ENCODE measurements at places on chromosomes 1 and 21.

GRCh38 chr1:201958348-201958747, 3.0 kb downstream of the TIMM17A start:
- no peak for DNase-seq

GRCh38 chr1:193408782-193409293, 222.4 kb upstream of the B3GALT2 start:
- peak; percentile 94 for DNase-seq

DNA sequence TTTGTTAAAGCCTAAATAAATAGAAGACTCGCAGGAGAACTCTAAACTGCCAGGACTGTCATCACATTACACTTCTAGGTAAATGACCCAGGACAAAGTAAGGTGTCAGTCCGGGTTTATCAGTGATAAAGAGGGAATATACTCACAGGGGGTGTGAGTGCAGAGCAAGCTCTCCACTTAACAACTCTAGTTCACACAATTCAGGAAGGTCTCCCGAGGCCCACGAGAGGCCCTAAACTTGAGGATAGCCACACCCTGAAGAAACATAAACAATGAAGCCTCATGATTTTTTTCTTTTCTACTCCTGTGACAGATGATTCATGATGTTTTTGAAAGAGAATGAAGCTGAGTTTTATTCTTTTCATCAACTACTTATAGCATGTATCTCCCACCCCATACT, 65.6 kb upstream of the EXO1 start:
- peak; percentile 5 for DNase-seq

DNA sequence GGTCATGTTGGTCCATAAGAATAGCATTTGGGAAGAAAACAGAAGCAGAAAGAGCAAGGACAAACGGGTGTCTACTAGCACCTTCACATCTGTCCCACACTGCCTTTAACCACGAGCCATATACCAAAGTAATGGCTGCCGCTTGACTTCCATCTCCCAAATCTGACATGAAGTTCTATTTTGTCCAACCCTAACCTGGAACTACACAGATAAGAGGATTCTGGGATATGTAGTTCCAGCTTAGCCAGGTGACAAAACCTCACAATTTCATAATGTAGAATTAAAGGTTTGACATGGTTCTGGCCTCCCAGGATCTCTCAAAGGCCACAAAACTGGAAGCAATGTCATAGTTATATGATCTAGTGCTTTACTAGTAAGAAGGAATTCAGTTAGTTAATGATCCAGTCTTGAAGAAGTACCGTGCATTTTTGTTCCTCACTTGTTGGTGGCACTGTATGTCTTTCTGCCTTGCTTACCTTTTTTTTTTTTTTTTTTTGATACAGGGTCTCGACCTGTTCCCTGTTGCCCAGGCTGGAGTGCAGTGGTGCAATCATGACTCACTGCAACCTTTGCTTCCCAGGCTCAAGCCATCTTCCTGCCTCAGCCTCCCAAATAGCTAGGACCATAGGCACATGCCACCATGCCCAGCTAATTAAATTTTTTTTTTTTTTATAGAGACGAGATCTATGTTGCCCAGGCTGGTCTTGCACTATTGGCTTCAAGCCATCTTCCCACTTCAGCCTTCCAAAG, 17.5 kb downstream of the PTGFRN start:
- no peak for DNase-seq

- peak; percentile 31 for DNase-seq
These were observed 32.7 kb downstream of the XCL1 start for GRCh38 chr1:168608796-168609715.

DNA sequence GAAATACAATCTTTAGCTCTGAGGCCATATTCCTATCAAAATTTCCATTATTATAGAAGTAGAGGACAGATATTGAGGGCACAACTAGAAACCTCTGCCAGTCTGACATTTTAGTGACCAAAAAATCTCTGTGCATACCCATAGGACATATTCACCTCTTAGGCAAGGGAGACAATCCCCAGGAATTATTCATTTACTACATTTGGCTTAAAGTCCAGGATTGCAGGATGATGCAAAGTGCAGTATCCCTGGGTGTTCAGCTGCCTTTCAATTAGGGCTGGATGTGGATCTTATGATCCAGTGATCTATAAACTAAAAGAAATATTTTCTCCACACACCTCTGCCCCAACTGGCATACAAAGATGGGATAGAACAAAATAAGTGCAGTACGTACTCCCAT, 50.9 kb downstream of the PTGS2 start:
- no peak for DNase-seq

DNA sequence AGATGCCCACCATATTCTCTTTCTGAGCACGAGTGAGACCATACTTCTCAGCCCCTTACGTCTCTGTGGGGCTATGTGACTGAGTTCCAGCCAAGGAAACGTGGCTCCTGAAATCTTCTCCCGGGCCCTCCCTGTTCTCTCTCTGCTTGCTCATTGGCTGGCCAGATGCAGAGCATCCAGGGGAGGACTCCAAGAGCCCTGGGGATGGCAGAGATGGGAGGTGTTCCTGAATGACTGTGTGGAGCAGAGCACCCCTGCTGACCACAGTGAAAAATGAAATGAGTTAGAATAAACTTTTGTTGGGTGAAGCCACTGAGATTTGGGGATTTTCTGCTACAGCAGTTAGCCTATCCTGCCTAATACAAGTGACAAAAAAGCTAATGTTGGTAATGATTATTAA, 23.8 kb downstream of the KIAA0040 start:
- DNase-seq, result no peak

DNA sequence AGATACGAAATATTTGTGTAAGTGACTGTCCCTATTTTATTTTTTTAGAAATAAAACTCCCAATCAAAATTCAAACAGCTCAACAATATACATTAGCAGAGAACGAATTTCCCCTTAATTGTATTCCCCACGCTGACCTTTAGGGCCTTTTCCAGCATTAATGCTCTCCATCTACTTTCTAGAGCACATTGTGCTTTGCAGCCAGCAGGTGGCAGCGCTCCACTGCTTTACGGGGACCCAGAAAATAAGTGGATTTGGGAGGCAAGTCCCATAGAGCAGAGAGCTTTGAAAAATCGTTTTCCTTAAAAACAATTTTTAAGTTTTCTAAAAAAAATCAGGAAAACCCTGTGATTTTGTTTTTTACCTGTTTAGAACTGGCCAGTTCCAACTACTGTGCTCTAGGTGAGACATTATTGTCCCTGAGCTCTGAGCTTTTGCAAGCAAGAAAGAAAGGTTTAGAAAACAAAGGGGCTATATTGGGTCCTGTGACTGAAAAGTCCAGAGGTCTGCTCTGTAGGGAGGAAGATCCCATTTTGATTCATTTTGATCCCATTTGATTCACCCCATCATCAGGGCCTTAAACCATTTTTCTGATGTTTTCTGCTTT, 144.4 kb upstream of the ZNF644 start:
- DNase-seq, result peak; percentile 51

GRCh38 chr21:45266518-45267389, 20.9 kb downstream of the POFUT2 start:
- DNase-seq, result no peak

DNA sequence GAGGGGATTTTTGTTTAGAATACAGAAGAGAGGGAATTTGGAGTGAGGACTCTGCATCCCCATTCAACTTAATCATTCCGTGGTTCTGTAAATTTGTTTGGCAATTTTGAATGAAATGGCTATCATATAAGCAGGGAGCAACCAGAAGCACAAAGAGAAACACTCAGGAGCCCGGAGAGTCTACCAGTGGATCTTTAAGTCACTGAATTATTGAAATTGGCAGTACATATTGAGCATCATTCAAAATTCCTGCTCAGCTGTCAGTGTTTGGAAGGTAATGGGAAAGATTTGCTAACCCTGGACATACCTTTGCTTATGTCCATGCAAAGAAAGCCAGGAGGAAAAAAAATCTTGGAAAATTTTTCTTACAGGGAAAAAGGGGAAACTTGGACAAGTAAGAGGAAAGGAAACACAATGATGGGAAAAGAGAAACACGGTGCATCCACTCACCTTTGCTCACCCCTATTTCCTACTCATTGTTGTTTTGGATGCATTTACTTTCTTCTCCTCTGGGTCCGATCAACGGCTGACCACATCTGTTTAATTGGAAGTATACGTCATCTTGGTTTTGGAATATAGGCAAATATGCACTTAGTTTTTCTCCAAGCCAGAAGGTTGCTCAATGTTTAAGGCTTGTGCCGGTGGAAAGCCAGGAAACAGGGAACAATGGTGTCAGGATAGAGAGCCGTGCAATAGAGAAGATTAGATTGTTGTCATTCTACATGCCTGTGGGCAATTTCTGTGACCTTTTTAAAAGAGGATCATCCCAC, 243.0 kb upstream of the LYPLAL1 start:
- peak; percentile 80 for DNase-seq

- no peak for DNase-seq
These were observed 13.2 kb upstream of the UMODL1 start for GRCh38 chr21:42057851-42058437.

GRCh38 chr1:53949023-53949990, 3.2 kb downstream of the LRRC42 start:
- DNase-seq, result peak; percentile 49

DNA sequence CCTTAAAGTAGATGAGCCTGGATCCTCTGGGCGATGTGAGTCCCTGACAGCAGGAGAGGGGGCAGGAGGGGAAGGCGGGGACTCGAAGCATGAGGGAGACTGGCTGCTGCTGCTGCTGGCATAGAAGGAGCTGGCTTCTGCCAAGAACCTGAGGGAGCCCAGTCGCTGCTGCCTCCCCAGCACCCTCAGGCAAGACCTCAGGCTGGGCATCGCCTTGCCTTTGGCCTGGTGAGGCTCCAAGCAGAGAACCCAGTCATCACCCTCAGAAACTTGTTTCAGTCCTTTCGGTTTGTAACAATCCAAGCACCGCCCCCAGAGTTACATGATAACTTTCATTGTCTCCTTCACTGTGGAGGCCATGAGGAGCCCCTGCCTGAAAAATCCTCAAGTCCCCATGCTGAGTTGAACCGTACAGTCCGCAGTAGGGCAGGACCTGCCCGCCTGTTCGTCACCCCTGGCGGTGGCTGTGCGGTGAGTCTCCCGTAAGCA, 38.8 kb downstream of the POFUT2 start:
- peak; percentile 75 for DNase-seq

- DNase-seq, result no peak
These were observed at the start of gene CYP4B1 for GRCh38 chr1:46798810-46799209. CYP4B1 (plus strand) TSS chr1:46799046; CDS start chr1:46799082, 36 bp downstream.

DNA sequence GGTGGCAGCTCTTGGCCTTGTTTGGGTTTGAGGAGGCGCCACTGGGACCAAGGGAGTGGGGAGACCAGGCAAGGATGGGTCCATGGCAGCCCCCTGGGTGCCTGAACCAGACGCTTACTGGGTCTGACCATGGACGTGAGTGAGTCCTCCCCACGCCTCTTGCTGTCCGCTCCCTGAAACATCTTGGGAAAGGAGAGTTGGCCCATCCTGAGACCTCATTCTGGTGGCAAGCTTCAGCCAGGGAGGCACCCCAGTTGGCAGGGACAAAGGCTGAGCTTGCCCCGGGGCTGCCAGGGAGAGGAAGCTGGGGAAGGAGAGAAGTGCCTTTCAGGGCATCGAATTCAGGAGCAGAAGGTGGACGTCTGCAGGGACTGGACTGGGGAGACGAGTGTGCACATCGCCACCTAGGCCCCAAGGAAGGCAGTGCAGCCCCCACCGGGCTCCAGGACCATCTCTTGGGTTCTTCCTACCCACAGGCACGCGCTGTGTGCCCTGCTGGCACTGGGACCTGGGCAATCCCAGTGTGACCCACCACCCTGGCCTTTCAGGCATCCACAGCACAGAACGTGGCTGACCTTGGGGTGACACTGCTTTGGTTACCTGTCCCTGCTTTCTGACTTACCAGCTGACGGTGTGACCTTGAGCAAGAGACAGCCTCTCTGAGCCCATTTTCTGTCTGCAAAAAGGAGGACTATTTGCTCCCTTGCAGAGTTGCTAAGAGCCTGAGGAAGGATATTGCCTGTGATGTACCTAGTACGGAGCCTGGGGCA, 132.9 kb upstream of the WNT4 start:
- peak; percentile 58 for DNase-seq

DNA sequence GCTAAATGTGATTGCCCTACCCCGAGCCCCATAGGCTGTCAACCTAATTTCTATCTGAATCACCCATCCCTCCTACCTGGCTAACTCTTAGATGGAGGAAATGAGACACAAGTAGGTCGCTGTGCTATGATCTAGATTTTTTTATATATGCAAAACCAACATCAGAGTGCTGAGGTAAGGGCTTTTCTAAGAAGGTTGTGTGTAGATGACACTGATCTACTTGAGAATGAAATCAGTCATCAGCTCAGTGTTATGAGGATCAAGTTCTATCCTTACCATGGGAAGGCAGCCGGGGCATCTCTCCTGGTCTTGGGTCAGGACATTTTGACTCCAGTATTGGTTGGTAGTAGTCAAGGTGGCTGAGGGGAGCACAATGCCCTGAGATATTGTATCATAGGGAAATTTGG, 23.6 kb downstream of the SLAMF1 start:
- DNase-seq, result no peak

DNA sequence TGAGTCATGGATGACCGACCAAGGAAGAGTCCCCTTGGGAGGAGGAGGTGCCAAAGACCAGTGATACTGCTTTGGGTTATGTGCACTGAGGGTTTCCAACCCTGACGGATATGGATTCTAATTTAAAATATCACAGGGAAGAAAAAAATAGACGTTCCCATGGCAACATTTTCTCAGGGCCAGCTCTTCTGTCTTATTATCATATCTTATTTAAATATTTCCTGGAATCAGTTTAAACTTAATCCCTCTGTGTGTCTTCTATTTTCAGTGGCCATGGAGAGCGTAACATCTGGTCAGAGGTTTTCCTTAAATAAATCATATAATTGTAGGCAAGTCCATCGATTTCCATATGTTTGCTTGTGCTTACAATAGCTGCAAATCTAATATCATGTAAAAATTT, 205.4 kb upstream of the FMN2 start:
- no peak for DNase-seq

- DNase-seq, result no peak
These were observed 14.9 kb downstream of the UTP11 start for GRCh38 chr1:38027201-38028104.

- peak; percentile 10 for DNase-seq
These were observed 1577.0 kb downstream of the NCAM2 start for GRCh38 chr21:22575165-22575584.

DNA sequence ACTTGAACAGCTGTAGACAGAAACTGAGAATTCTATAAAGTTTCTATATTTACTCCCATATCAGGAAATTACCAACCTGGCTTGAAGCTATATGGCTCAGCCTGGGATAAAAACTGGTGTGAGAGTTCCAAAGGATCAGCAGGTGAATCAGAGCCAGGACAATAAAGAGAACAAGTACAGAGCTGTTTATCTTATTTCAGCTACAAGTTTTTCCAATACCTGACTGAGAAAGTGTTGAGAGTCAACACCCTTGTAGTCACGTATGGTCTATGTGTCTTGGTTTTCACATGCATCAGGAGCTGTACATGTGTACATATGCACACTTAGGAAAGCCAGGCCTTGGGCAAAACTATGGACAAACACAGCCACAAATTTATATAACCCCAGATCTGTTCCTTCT, 40.7 kb upstream of the CXADR start:
- no peak for DNase-seq

- no peak for DNase-seq
These were observed 29.1 kb downstream of the SLC16A1 start for GRCh38 chr1:112926858-112927257.

DNA sequence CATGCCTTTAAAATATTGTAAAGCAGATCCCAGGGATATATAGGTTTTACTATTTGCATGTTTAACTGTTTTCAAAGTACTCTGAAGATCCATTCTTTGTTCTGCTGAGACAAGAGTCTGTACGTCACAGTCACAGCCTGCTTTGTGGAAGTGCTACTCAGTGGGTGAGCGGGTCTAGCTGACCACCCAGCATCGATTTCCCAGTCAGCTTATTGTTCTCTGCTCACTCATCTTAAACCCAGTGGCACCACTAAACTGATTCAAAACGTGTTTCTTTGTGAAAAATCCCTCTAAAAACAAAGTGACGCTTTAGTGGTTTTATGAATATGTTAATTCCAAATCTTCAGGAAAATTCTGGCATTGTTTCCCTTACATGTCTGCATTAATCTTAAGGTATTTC, 12.4 kb downstream of the PLPP3 start:
- DNase-seq, result no peak

Measured in M059J (cell line).